GM19239 (cell line): ENCODE measurements at places on chromosomes 3 and 15.

DNA sequence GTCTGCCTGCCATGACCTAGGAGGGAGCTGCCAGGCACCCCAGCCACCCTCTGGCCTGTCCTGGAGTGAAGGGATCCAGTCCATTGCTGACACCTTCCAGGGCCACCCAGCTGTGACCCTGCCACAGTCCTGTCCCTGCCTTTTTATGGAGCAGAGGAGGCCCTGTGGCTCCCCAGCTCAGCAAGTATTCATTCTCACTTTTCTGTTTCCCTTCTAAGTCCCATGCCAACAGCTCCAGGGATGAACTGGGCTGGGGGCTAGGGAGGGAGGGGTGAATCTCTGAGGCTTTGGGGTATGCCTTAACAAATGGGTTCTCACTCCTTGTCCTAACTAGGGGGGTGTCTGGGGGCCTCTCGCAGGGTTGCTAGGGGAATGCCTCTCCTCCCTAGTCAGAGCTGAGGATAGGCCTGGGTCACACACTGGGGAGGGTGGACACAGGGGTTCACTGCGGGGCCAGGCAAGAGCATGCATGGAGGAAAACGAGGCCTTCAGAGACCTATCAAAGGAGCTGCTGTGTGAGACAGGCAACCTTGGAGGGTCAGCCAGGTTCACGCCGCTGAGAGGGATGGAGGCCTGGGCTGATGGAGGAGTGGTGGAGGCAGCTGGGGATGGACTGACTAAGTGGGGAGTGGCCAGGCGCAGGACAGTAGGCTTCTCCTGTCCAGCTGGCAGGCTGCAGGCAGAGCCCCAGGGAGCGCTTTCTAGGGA is 31.8 kb downstream of the EPHB3 start:
- DNase-seq = no peak

GRCh38 chr15:38941399-38941953 is 376.9 kb upstream of the RASGRP1 start:
- no peak for DNase-seq

DNA sequence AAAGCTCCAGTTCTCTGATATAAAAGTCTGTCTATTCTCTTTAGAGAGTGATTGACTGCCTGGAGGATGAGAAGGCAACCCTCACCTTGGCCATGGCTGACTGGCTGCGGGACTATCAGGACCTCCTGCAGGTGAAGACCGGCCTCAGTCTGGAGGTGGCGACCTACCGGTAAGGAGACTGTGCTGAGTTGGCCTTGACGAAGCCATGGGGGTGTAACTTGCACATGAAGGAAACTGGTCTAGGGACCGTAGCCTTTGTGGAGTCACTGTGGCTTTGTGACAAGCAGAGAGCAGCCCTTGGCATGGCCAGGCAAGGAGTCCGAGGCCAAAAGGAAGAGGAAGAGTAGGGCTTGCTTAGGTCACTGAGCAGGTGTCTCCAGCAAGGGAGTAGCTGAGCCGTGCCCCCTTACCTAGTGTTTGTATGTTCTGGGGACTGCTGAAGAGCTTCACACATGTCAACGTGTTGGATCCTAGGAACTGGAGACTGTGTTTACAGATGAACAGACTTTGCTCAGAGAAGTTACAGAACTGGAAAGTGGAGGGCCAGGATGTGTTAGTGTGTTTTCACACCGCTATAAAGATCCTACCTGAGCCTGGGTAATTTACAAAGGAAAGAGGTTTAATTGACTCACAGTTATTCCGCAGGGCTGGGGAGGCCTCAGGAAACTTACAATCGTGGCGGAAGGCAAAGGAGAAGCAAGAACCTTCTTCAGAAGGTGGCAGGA is 8.8 kb downstream of the SYNM start:
- DNase-seq = no peak

DNA sequence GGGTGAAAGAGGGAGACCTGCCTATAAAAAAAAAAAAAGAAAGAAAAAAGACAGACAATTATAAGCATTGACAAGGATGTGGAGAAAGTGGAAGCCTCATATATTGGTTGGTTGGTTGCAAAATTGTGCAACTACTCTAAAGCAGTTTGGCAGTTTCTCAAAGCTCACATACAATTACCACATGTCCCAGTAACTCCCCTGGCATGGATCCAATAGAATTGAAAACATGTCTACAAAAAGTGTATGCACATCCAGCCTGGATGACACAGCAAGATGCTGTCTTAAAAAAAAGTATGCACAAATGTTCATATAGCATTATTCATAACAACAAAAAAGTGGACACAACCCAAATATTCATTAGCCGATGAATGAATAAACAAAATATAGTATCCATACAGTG is 19.5 kb downstream of the SETMAR start:
- no peak for DNase-seq

- DNase-seq = no peak
Measured at GRCh38 chr3:70771426-70772147, 459.1 kb upstream of the MDFIC2 start.

DNA sequence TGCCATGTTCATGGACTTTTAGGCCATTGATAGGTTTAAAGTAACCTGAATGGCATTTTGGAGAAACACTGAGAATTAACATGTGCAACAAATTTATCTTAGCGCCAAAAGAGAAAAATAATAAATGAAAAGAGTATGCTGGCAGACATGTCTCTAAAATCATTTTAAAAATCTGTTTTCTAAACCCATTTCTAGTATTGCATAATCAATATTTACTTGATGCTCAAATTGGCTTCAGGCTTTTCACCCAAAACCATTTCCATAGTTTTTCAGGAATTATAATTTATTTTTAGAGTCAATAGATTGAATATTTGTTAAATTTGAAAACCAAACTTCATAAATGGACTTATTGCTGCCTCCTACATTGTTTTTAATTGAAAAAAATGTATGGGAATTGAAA is 423.0 kb downstream of the PLOD2 start:
- no peak for DNase-seq

GRCh38 chr3:99128725-99129505 is 227.4 kb upstream of the DCBLD2 start:
- no peak for DNase-seq

GRCh38 chr3:72311425-72311824 is 526.5 kb upstream of the PROK2 start:
- no peak for DNase-seq

DNA sequence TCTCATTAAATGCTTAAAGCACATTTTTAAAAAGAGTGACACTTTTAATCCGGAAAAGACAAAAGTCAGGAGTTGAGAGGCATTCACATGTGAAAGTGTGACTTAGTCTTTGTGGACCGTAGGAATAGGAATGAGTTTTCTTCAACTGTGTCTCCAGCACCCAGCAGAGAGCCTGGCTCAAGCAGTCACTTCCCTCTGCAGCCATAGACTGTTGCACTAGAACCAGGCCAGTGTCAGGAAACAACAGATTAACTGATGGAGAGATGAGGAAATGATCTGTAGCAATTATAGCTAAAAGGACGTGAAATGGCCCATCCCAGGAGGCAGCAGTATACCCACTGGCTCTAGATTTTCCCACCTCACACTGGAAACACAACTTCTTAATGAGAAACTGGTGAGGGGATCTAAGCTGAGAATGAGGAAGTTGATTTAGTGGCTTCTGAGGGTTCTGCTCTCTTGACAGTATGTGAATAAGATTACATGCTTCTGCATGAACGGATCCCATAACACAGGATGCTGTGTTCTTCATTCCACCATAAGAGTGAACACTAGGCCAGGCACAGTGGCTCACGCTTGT is 19.8 kb downstream of the CFAP92 start:
- no peak for DNase-seq

DNA sequence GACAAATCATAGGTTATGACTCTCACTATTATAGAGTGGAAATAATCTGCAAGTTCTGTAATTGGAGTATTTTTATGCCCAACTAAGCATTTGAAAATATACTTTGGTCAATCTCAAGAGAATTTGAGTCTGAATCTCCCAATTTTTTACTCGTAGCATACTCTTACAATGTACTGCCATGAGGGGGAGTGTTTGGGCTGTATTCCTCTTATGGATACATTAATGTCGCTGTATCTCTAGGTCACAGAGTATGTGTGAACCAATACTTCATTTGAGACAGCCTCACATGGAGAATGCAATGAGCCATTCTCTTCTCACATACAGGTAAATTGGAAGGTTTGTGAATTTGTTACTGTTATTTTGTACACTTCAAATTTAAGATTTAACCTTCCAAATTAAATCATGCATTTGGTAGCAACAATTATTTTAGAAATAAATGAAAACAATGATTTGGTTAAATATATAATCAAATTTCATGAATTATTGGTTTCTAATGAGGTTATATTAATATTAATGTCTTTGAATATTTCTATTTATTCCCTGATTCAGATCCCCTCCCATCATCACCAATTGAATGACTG is 5.5 kb upstream of the CD200 start:
- no peak for DNase-seq

DNA sequence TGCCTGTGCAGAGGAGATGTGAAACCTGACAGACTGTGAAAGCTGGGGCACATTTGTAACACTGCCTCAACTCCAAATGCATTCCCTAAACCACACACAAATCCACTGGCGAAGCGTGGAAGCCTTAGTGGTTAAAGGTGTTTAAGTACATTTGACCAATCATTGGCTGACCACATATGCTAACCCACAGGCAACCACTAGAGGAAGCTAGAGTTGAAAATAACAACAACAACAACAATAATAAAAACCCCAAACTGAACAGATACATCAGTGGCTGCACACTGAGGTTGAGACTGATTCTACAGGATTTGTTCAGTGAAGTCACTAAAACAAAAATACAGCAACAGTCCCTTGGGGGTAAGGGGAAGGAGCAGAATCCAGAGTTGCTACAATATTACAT is 129.7 kb downstream of the TJP1 start:
- no peak for DNase-seq

DNA sequence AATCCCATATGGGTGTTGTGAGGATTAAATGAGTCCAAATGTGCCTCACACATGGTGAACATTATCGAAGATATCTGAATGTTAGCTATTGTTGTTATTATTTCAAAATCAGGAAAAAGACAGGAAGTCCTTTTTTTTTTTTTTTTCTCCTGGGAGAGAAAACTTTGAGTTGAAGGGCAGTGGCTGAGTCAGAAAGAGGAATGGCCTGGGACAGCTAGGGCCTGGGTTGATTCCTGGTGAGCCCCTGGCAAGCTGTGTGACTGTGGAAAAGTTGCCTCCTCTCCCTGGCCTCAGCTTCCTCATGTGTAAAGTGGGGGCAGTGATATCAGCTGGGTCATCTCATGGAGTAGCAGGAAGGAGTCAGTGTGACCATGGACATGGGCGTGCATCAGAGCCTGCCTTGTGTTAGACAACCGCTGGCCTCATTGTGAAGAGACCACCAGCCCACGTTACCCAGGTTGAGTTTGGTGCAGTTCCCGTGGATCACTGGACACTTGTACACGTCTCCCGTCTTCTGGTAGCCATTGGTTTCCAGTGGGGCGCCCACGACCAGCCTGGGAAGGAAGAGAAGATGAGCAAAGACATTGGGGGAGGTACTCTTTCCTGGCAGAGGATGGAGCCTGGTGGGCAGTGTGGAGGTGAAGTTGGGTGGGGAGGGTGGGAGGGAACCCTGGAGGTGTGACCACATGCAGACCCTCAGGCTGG is 63.1 kb downstream of the ITGA11 start:
- DNase-seq = no peak

GRCh38 chr15:92883163-92883875 is 16.8 kb upstream of the CHD2 start:
- no peak for DNase-seq

- no peak for DNase-seq
Measured at GRCh38 chr3:133277813-133278212, 122.0 kb upstream of the BFSP2 start.

GRCh38 chr3:113006359-113007056 is 15.7 kb downstream of the GTPBP8 start:
- DNase-seq = no peak

GRCh38 chr3:58129041-58129770 is 81.6 kb downstream of the DNASE1L3 start:
- DNase-seq = no peak

DNA sequence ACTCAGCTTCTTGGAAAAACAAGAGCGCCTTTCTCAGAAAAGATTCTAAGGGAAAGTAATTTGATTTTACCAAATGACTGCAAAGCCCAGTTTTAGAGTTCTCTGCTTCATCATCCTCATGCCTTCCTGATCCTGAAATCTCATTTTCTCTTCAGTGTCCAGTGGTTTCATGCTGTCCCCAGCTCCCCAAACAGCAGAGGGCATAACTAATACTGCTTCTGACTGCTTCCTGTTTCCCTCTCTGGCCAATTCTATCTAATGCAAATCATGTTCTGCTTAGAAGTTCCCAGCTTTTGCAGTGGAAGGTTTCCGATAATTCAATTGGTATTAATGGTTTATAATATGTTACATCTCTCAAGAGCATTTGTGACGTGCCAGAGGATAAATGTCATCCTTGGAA is 161.1 kb downstream of the CLSTN2 start:
- no peak for DNase-seq

- peak; percentile 83 for DNase-seq
Measured at GRCh38 chr3:52444860-52445793, at the start of gene SEMA3G. Gene SEMA3G (minus strand): TSS chr3:52445103. CDS start chr3:52445027, 76 bp downstream.

GRCh38 chr15:29133321-29133720 is 136.3 kb downstream of the NSMCE3 start:
- DNase-seq = no peak
